ENCODE measurements at places on chromosomes 13 and 19.

GRCh38 chr19:49136771-49137171 lies 17.4 kb downstream of the PPFIA3 start:
- no peak for DNase-seq

DNA sequence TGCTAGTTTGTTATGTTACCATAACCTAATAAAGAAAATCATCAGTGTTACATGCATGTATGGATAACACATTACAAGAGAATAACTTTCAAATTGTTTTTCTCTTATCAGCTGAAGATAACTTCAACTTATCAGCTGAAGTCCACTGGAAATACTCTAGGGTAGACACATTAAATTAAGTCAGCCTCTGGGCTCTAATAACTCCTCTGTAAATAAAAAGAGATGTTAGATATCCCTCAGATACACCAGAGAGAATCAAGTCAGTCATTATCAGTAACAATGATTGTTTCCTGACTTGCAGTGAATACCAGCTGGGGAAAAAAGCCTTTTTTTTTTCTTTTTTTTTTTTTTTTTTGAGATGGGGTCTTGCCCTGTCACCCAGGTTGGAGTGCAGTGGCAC lies 1.6 kb upstream of the KBTBD7 start:
- DNase-seq: no peak

GRCh38 chr13:49938921-49939320 lies 2.8 kb upstream of the SPRYD7 start:
- no peak for DNase-seq

GRCh38 chr13:70960841-70961443 lies 852.7 kb upstream of the KLHL1 start:
- peak; percentile 64 for DNase-seq

DNA sequence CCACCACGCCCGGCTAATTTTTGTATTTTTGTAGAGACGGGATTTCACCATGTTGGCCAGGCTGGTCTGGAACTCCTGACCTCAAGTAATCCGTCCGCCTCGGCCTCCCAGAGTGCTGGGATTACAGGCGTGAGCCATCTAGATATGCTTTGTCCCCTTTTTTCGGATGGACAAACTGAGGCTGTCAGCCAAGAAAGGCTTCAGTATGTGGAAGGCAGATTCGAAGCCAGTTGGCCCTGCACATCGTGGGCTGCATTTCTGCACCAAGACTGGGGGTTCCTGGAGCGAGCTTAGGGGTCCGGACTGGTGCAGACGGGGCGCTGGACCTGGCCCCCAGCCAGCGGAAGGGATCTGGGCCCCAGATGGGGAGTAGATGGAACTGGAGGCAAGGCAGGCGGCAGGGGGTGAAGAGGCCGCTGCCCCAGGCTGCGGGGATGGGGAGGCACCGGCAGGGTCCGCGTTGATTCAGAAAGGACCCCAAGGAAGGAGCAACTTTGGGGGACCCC lies 9.7 kb upstream of the JUND start:
- no peak for DNase-seq

- DNase-seq: no peak
Observed at GRCh38 chr19:1822210-1822609, 10.1 kb upstream of the ATP8B3 start.

DNA sequence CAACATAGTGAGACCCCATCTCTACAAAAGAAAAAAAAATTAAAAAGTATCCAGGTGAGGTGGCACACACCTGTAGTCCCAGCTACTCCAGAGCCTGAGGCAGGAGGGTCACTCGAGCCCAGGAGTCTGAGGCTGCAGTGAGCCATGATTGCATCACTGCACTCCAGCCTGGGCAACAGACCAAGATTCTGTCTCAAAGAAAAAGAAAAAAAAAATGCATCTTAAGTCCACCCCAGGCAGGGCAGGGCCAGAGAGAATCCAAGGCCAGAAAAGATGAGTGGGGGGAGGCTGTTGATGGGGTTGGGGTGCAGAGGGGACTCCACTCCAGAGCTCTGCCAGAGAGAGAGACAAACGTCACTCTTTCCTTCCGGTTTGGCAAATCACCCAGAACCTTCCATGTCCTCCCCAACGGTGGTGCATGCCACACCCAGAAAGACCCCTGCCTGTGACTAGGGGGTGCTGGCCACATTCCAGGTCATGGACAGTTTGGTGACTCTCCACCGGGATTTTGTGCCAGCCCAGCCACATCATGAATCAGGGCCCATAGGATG lies 431 bp downstream of the FUT3 start:
- DNase-seq: no peak

DNA sequence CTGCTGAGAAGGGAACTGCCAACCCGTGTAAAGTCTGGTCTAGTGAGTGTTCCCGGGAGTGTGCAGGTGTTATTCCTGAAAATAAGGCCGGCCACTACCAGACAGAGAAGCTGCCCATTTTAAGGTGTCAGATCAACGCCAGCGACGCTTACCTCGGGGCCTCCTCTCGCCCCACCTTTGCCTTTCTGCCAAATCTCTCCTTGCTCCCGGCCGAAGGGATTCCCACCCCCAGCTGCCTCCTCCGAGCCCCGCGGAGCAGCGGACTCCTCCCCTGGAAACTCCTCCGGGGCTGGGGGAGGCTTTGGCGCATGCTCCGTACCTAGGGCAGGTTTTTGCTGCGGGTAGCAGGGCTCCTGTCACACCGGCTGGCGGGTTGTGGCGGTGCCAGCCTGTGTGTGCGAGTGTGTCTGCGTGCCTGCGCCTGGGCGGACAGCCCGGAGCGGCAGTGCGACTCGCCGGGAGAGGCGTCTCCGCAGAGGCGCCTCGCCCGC lies at the start of gene HS6ST3:
TSS of gene HS6ST3 (plus strand) at position 359 of the 491 bp plus-strand sequence.
- no peak for DNase-seq

- no peak for DNase-seq
Observed at GRCh38 chr13:65966991-65967451, 1263.1 kb downstream of the PCDH9 start.

GRCh38 chr19:5983367-5983955 lies 5.5 kb upstream of the RANBP3 start:
- DNase-seq: no peak

GRCh38 chr13:32246468-32246867 lies 68.7 kb downstream of the ZAR1L start:
- peak; percentile 25 for DNase-seq

- no peak for DNase-seq
Observed at GRCh38 chr13:44609137-44609536, 33.0 kb upstream of the TSC22D1 start.

- no peak for DNase-seq
Observed at GRCh38 chr13:84446972-84447639, 564.8 kb upstream of the SLITRK1 start.

DNA sequence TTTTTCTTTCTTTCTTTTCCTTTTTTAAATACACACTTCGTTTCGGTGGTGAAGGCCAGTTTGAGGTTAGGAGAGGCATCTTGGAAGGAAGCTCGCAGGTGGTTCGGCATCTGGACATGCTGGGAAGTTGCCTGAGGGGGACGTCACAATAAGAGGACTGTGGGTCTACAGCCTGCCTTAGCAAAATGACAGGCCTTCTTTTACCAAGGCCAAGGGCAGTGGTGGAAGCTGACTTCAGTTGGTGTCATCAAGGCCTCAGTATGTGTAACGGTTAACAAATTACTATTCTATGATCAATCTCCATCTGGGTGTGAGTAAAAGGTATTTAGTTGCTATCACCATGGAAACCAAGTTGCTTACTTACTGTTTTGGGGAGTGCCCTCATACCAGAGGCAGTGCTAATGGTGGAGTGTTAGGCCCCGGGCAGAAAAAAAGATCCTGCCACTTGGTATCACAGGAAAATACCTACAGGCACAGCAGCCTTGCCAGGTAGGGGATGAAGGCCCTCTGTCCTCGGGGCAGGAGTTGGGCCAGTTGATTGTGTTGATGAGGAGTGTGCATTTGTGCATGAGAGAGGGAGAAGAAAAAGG lies 10.3 kb downstream of the ACTN4 start:
- no peak for DNase-seq

- DNase-seq: peak; percentile 76
Observed at GRCh38 chr13:97028441-97029299, 34.4 kb upstream of the OXGR1 start.

- peak; percentile 70 for DNase-seq
Observed at GRCh38 chr13:76637641-76638141, 248.5 kb downstream of the KCTD12 start.

- DNase-seq: no peak
Observed at GRCh38 chr19:10379880-10380312, 476 bp downstream of the TYK2 start.

DNA sequence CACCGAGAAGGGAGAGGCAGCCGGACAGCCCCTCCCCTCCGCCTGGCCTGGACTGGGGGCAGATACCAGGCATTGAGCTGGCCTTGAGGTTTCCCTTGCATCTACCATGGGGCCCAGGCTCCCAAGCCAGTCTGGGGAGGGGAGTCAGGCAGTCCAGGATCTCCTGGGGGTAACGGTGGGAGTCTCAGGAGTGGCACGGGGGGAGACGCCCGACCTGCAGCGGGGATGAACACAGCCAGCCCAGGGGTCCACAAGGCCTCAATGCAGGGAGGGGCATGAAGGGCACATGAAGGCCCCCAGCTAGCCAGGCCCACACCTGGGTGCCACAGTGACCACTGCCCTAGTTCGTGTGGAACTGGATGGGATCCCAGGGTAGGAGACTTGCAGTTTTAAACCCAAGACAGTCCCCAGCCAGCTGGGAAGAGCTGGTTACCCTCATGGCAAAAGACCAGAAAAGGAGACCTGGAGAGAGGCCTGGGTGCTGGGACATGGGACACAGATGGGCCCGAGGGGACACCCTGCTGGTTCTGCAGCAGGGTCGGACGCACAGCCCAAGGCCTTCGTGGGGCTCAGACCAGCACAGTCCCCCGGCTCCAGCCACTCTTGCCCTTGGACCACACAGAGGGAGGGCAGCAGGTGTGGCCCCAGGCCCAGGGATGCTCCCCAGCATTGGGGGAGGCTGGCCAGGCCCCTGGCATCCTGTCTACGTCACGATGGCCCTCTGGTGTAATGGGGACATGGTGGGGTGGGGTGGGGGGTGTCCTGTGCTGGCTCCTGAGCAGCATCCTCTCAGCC lies 4.6 kb upstream of the UQCR11 start:
- DNase-seq: no peak

- no peak for DNase-seq
Observed at GRCh38 chr13:62747152-62747551, 1331.5 kb upstream of the PCDH20 start.

GRCh38 chr19:57814505-57815246 lies at the start of gene ZNF552:
Gene ZNF552 (minus strand): TSS chr19:57814913. CDS start chr19:57814743, 170 bp downstream.
- peak; percentile 89 for DNase-seq

DNA sequence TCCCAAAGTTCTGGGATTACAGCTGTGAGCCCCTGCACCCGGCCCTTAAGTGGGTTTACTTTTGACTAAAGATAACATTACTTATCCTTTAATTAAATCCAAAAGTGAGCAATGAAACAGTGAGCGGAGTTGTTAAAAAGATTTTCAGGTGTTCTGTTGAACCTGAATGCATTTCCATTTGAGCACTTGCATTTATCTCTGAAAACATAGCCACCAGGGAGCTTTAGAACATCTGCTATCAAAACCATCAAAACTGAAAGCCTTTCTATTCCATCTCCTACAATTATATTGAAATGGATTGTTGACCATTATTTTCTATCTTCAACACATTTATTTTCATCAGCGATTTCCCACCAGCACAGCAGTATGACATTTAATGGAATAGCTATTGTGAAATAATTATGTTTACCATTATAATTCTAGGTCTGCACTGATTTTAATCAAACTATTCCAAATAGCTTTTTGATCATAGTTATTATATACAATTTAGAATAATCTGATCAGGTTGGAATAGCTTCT lies 269.0 kb downstream of the FGF14 start:
- no peak for DNase-seq

DNA sequence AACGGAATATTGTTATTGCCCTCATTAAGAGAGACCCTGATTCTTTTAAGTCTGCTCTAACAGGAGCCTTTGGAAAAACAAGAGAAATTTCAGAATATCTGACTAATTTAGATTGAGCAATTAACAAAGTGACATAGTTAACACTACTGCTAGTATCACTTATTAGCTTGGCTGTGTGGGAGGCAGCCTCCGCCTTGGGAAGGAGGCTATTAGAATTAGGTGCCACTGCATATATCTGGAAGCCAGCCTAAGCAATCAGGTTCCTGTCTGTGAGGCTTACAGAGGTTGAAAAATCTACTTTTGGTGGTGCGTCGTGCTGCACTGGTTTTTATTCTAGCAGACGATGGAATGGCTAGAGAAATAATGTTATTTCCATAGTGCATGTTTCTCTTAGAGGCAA lies 227.2 kb downstream of the OLFM4 start:
- DNase-seq: no peak

GRCh38 chr13:49836516-49836915 lies 44.0 kb upstream of the KPNA3 start:
- no peak for DNase-seq

GRCh38 chr13:59946944-59947343 lies 216.8 kb downstream of the DIAPH3 start:
- DNase-seq: no peak

- no peak for DNase-seq
Observed at GRCh38 chr13:101211261-101211660, 205.0 kb downstream of the NALCN start.

GRCh38 chr19:12723381-12723640 lies 421 bp downstream of the TNPO2 start:
- no peak for DNase-seq

DNA sequence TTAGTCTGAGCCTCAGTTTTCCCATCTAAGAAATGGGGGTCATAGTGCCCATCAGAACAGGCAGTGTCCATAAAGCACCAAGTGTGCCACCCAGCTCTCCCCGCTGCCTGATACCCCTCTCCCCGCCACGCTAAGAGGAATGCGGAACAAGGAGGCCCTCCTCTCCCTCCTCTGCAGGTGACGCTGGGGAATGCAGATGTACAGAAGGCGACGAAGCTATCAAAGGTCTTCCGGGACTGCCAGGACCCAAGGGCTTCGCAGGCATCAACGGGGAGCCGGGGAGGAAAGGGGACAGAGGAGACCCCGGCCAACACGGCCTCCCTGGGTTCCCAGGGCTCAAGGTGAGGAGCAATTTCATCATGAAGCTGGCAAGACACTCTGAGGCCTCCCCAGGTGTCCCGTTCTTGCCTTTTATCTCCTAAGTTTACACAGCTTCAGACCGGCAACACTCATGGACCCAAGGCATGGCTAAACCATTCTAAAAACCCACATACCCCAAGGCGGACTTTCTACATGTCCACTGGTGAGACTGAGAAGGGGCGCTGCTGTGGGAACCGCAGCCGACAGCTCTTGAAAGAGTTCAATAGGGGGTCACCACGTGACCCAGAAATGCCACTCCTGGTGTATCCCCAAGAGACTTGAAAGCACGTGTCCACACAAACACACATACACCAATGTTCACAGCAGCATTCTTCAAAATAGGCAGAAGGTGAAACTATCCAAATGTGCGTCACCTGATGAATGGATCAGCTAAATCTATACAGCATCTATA lies 102.7 kb downstream of the RAB20 start:
- DNase-seq: no peak

- DNase-seq: peak; percentile 59
Observed at GRCh38 chr19:13155472-13156359, 5.5 kb downstream of the IER2 start.

- DNase-seq: no peak
Observed at GRCh38 chr13:59247171-59247570, 916.6 kb downstream of the DIAPH3 start.

GRCh38 chr13:40786568-40786996 lies 2.8 kb upstream of the SLC25A15 start:
- no peak for DNase-seq

GRCh38 chr13:50015258-50015657 lies at the start of gene KCNRG:
Gene KCNRG (plus strand): TSS chr13:50015444. CDS start chr13:50015494, 50 bp downstream.
- DNase-seq: no peak

GRCh38 chr19:16586991-16587832 lies 15.0 kb upstream of the SLC35E1 start:
- DNase-seq: no peak

- DNase-seq: no peak
Observed at GRCh38 chr19:15169541-15170285, 31.1 kb downstream of the NOTCH3 start.

All from muscle of arm (tissue), 14 donors.